Pancreas (tissue), 10 donors: ENCODE measurements at places on chromosomes 12 and 14. TPM values are rescaled to one million over a fixed set of nuclear protein-coding genes. Genes with fewer than 3 reads are reported as not detected.

RD3L gene
- not detected for total RNA-seq

NINJ2 gene
- total RNA-seq, result 1.4 TPM

GUCY2C gene
- not detected for total RNA-seq

CD69 gene
- total RNA-seq, result 0.19 TPM

KTN1 gene
- total RNA-seq, result 72.5 TPM

BTBD7 gene
- 20.1 TPM for total RNA-seq

PLBD1 gene
- total RNA-seq, result 24.4 TPM

FLVCR2 gene
- 2.8 TPM for total RNA-seq

CELA1 gene
- not detected for total RNA-seq

EML5 gene
- 2.0 TPM for total RNA-seq

ADAM21 gene
- not detected for total RNA-seq

NXPH4 gene
- 1.2 TPM for total RNA-seq
